ENCODE measurements at places on chromosomes 11 and 22.

- DNase-seq: no peak
Observed at GRCh38 chr22:24094966-24095365, 83.9 kb downstream of the CABIN1 start.

DNA sequence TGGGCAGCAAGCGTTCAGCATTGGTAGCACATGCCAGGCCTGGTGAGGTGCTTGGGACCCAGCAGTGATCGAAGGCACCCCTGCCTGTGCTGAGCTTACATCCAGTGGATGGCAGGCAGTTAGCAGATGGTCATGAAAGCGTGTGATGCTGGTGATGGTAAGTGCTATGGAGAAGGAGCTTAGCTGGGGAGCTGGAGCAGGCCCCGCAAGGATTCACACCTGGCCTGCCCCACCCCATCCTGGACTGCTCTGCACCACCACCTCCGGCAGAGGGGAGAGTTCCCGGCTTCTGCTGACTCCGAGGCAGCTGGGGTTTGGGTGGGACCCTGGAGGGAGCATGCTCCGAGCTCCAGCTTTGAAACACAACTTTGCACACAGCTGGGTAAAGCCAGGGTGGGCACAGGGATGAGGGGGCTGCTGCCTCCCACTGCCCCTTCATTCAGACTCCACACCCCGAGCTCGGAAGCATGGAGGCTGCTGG lies 16.2 kb downstream of the MPPED1 start:
- no peak for DNase-seq

DNA sequence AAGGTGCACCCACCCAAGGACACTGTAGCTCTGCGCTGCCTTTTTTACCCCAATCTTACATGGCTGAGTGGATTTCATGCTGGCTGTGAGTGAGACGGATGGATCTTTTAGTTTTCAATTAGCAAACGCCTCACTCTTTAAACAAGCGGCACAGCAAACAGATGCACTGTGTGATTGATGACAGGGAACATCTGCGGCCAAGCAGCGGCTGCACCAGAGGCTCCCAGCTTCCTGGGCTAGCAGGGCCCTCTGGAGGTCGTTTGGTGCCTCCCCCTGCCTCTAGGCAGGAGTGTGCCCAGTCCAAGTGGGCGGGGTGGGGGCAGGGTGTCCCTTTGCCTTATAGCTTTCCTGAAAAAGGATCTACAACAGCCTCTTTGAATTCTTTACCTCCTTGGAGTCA lies 2.1 kb upstream of the DRD2 start:
- DNase-seq: no peak

DNA sequence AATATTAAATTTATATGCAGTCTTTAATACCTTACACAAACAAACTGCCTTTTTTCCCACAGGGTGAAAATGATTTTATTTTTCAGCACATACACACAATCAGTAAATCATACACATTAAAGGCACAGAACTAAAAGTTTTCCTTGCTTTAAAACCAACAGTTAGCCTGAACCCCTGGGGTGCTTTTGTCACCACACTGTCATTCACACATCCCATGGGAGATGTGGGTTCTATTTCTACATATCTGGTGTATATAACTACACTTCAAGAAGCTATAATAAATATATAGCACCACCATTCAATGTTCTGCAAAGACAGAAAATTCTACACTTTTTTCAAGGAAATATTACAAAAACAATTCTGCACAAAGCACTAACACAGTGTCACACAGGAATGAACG lies 197.0 kb downstream of the GUCY1A2 start:
- no peak for DNase-seq

DNA sequence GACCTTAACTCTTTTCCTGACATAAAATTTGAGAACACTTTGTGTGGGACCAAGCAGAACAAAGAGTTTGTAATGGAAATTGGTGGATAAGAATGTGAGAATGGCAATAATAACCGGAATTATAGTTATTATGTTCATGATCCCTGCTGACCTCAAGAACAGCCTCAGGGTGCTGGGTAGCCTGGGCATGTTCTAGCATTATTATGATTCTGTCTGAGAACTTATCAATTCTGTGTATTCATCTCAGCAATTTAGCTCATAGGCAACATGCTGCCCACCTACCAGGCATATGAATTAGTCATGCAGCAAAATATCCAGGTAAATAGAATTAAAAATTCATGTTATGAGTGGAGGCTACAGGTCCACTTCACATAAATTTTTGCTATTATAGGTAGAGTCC lies 61.9 kb downstream of the CTSC start:
- no peak for DNase-seq

DNA sequence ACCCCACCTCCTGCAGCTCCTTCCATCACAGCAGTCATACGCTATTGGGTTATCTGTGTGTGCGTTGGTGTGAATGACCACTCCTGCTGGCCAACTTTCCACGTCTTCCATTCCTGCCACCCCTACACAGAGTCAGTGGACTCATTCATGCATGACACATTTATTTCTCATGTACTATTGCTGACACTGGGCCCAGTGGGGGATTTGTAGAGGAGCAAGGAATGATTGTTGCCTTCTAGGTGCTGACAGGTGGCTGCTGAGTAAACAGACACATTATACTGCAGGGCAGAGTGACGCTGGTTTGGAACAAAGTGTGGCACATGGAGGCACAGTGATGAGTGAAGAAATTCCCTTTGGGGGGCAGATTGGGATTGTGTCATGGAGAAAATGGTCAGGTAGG lies 113.9 kb downstream of the CCDC81 start:
- DNase-seq: no peak

All from activated naive CD4-positive, alpha-beta T cell treated with anti-CD3 and anti-CD28 coated beads, Interleukin-2, amount 50 U/mL, for 16 hours (primary cell).